ENCODE measurements at places on chromosomes 2 and 18. TPM values are rescaled to one million over a fixed set of nuclear protein-coding genes. Genes with fewer than 3 reads are reported as not detected.

Gene GKN2
- 0.96 TPM for total RNA-seq

Gene KCNG2
- 2.6 TPM for total RNA-seq

Gene LHCGR
- total RNA-seq, result 2.6 TPM

Gene CTNNA2
- total RNA-seq, result 0.96 TPM

Gene GRB14
- 0.48 TPM for total RNA-seq

Gene ST8SIA5
- total RNA-seq, result 3.6 TPM

Gene BCL2
- 27.9 TPM for total RNA-seq

Gene GRHL1
- 13.2 TPM for total RNA-seq

Gene SETBP1
- total RNA-seq, result 34.4 TPM

Gene SLC35F6
- 13.2 TPM for total RNA-seq

Gene FAM110C
- total RNA-seq, result 7.7 TPM

Gene IL37
- not detected for total RNA-seq

Gene FSIP2
- 46.2 TPM for total RNA-seq

Gene LRRTM1
- 1.4 TPM for total RNA-seq

Gene MTCL1
- 57.3 TPM for total RNA-seq

Gene PAIP2B
- 6.3 TPM for total RNA-seq

Gene HOXD9
- 1.9 TPM for total RNA-seq

Gene LYG2
- total RNA-seq, result not detected

Gene CFC1
- total RNA-seq, result not detected

Gene APCDD1
- total RNA-seq, result 7.5 TPM

Gene RAX
- total RNA-seq, result 3.4 TPM

Gene PID1
- total RNA-seq, result 29.1 TPM

Gene VSNL1
- 7.7 TPM for total RNA-seq

Gene ARMC9
- total RNA-seq, result 25.8 TPM

Gene KCNE4
- total RNA-seq, result 133 TPM

Gene KANSL3
- total RNA-seq, result 28.2 TPM
